Type B pancreatic cell (in vitro differentiated cells): ENCODE measurements at places on chromosomes 2 and 18. TPM values are rescaled to one million over a fixed set of nuclear protein-coding genes. Genes with fewer than 3 reads are reported as not detected.

Gene LIMS3
- total RNA-seq, result 1.7 and 1.8 TPM in 2 replicates

Gene ACKR3
- 43.6 and 44.6 TPM in 2 replicates for total RNA-seq

GRCh38 chr2:203610558-203610957 lies 75.5 kb upstream of the RAPH1 start:
- H3K27ac ChIP-seq, result no peak overlapping the region
- no peak overlapping the region for H3K4me3 ChIP-seq
- DNase-seq, result no peak
- no peaks in the 10 kb centered on the region for H3K36me3 ChIP-seq
- no peaks in the 10 kb centered on the region for H3K27me3 ChIP-seq
- no peaks in the 10 kb centered on the region for H3K4me1 ChIP-seq

- no peak overlapping the region for H3K27ac ChIP-seq
- H3K4me3 ChIP-seq, result no peak overlapping the region
- H3K27me3 ChIP-seq, result no peaks in the 10 kb centered on the region
Observed at GRCh38 chr2:42345986-42346385, 15.0 kb downstream of the COX7A2L start.

DNA sequence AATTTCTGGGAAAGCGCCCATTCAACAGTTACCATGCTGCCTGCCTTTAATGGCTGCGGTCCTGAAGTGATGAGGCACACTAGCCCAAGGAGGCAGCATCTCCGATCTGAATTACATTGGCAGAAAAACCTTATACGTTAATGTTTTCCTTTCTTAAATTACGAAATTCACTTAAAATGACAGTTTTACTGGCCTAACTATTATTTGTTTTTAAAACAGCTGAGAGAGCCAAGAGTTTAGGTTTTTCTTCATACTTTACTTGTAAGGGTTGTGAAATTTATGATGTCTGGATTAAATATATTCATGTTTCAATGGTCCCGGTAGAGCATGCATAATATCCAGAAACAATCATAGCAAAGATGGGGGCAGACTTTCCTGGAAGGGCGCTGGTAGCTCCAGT lies 115.2 kb upstream of the REV1 start:
- H3K27ac ChIP-seq, result no peak overlapping the region
